ENCODE measurements at places on chromosomes 3 and 15. TPM values are rescaled to one million over a fixed set of nuclear protein-coding genes. Genes with fewer than 3 reads are reported as not detected.
A peak's percentile ranks its signal among the peaks of the same experiment; 100 is the strongest.

DNA sequence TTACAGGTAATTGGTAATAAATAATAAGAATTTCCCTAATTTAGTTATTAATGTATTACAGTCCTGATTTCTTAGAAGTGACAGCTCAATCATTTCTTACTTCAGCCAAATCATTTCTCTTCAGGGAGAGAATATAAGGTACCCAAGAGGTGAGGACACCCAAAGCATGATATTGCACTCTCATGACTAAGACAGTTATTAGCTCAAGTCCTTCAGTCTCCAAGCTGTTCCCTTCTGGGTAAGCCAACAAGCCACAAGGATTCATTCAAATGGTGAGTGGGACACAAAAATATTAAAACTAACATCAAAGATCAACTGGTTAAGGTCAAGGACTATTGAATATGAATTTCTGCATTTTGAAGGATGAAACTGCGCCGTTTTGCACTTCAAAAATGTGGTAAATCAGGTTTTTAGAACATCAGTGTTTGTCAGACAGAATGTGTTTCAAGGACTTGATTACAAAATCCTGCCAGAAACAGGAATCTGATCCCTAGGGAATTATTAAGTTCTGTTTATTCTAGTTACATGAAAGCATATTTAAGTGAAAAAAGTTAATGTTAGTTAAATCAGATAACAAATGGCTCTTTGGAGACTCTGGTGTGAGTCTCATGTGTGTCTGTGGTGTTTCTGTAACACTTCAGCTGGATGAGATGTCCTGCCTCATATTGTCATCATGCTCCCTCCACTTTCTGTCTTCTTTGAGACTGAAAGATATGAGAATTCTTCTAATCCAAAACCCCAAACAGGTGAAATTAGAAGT is 101.7 kb upstream of the COL8A1 start:
- DNase-seq: no peak
- H3K4me3 ChIP-seq: no peak overlapping the region
- H3K4me1 ChIP-seq: no peaks in the 10 kb centered on the region
- no peaks in the 10 kb centered on the region for H3K27me3 ChIP-seq
- H3K27ac ChIP-seq: peak overlapping the region; percentile 42

DNA sequence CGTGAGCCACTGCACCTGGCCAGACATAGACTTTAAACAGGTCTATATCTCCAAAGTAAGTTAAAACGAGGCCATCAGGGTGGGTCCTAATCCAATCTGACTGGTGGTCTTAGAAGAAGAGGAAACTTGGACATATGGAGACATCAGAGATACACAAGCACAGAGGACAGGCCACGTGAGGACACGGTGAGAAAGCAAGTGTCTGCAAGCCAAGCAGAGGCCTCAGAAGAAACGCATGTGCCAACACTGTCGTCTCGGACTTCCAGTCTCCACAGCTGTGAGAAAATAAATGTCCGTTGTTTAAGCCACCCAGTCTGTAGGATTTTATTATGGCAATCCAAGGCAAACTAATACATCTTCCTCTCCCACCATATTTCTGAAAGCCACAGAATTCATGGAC is 43.9 kb downstream of the MRPL46 start:
- DNase-seq: no peak
- no peak overlapping the region for H3K27ac ChIP-seq
- H3K27me3 ChIP-seq: no peaks in the 10 kb centered on the region
- H3K4me1 ChIP-seq: no peaks in the 10 kb centered on the region
- no peaks in the 10 kb centered on the region for H3K36me3 ChIP-seq

DNA sequence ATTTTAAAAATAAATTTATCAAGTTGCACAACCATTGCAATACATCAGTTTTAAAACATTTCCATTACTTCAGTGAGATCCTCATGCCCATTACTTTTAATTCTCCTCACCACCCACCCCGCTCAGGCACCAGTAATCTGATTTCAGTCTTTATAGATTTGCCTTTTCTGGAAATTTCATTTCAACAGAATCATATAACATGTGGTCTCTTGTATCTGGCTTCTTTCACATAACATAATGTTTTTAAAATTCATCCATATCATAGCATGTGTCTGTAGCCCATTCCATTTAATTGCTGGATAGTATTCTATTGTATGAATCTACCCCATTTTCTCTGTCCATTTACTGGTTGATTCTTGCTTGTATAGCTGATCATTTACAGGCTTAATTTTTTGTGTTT is 110.3 kb upstream of the TMEM108 start:
- no peaks in the 10 kb centered on the region for H3K27me3 ChIP-seq
- no peaks in the 10 kb centered on the region for H3K36me3 ChIP-seq
- H3K4me1 ChIP-seq: no peaks in the 10 kb centered on the region
- DNase-seq: no peak

DNA sequence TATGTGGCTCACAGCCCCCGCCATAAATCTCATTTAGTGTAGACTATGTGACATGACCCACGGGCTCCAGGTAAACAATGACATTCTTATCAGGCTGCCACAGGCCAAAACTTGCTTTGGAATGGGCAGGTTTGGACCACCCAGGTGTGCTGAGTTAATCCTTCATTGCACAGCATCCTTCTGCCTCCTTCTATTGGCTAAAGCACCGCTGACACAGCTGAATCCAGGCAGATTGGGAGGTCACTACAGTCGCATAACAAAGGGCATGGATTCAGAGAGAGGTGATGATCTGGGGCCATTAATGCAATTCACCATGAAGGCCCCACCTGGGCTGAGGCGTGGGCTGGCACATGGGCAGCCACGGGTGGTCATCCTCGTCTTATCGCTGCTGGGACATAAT is 47.8 kb upstream of the GALNT15 start:
- H3K27ac ChIP-seq: no peak overlapping the region
- peaks cover 9% of the 10 kb centered on the region for H3K4me1 ChIP-seq
- H3K4me3 ChIP-seq: no peak overlapping the region
- no peaks in the 10 kb centered on the region for H3K27me3 ChIP-seq
- DNase-seq: no peak
- H3K36me3 ChIP-seq: no peaks in the 10 kb centered on the region

GRCh38 chr15:56919031-56919608 is 676 bp downstream of the TCF12 start:
- no peaks in the 10 kb centered on the region for H3K36me3 ChIP-seq
- H3K4me1 ChIP-seq: peaks cover 7% of the 10 kb centered on the region
- H3K4me3 ChIP-seq: peak overlapping the region; percentile 87
- H3K27me3 ChIP-seq: no peaks in the 10 kb centered on the region

GRCh38 chr3:65751123-65751700 is 287.5 kb downstream of the MAGI1 start:
- H3K27me3 ChIP-seq: no peaks in the 10 kb centered on the region
- no peak overlapping the region for H3K27ac ChIP-seq
- DNase-seq: peak; percentile 53
- H3K36me3 ChIP-seq: no peaks in the 10 kb centered on the region
- H3K4me3 ChIP-seq: no peak overlapping the region
- no peaks in the 10 kb centered on the region for H3K4me1 ChIP-seq

DNA sequence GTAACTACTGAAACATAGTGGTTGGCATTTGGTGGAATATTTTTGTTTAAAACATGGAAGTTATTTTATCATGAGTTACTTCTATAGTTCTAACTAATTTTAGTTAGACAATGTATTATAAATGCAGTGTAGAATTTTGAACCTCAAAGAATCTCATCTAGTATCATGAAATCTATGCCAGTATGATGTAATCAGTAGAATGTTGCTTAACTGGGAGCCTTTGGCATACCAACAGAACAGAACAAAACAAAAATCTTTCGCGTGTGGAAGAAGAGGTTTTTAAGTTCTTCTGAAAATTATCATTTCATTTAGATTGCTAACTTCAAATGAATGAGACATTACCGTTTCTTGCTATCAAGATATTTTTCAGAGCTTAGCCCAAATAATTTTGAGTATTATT is 98.4 kb upstream of the LRRFIP2 start:
- H3K36me3 ChIP-seq: peaks cover 3% of the 10 kb centered on the region
- no peaks in the 10 kb centered on the region for H3K27me3 ChIP-seq
- no peaks in the 10 kb centered on the region for H3K4me1 ChIP-seq
- no peak overlapping the region for H3K27ac ChIP-seq
- no peak overlapping the region for H3K4me3 ChIP-seq

GRCh38 chr3:155078711-155079467 is 1.2 kb upstream of the MME start:
- H3K4me3 ChIP-seq: peak overlapping the region; percentile 51
- H3K4me1 ChIP-seq: peaks cover 7% of the 10 kb centered on the region
- H3K36me3 ChIP-seq: no peaks in the 10 kb centered on the region
- peaks cover 27% of the 10 kb centered on the region for H3K27me3 ChIP-seq

- peaks cover 5% of the 10 kb centered on the region for H3K4me1 ChIP-seq
- H3K27me3 ChIP-seq: no peaks in the 10 kb centered on the region
- H3K36me3 ChIP-seq: peaks cover 10% of the 10 kb centered on the region
- no peak overlapping the region for H3K27ac ChIP-seq
These were observed 3.5 kb downstream of the B3GALNT1 start for GRCh38 chr3:161101609-161102008.

GRCh38 chr3:184489268-184489841 is 72.2 kb upstream of the EPHB3 start:
- no peak overlapping the region for H3K27ac ChIP-seq
- H3K36me3 ChIP-seq: no peaks in the 10 kb centered on the region
- peaks cover 11% of the 10 kb centered on the region for H3K4me1 ChIP-seq
- DNase-seq: no peak

GRCh38 chr15:96330064-96330449 is 443 bp upstream of the NR2F2 start:
- peaks cover 21% of the 10 kb centered on the region for H3K36me3 ChIP-seq
- H3K4me3 ChIP-seq: peak overlapping the region; percentile 92
- H3K27ac ChIP-seq: peak overlapping the region; percentile 94
- H3K4me1 ChIP-seq: peaks cover 32% of the 10 kb centered on the region

DNA sequence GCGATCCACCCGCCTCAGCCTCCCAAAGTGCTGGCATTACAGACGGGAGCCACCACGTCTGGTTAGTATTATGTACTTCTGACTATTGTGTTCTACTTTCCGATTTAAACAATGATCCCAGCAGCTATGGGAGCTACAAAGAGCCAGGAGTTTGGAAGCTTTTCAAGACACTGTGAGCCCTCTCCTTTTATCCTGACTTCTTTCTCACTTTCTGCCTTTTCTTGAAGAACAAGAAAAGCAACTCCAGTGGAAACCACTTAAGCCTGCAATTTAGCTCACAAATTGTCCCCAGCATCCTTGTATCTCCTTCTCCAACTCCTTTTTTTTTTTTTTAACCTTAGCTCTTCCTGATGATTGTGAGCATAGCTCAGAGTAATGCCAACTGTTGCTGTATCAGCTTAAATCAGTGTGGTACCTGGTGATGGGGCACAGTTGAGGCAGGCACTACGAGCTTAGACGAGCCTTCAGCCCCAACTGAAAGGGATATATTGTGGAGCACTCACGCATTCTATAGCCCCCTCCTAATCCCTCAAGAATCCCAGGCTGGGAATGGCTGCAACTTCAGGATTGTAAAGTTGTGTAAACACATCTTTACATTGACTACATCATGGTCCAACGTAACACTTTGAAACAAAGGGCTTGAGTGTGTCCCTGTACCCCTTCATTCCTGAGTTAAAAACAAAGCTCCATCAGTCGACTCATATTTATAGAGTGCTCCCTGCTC is 677.0 kb downstream of the FHIT start:
- H3K27ac ChIP-seq: no peak overlapping the region
- H3K27me3 ChIP-seq: peaks cover 2% of the 10 kb centered on the region
- H3K4me1 ChIP-seq: no peaks in the 10 kb centered on the region
- H3K36me3 ChIP-seq: no peaks in the 10 kb centered on the region

GRCh38 chr15:67746022-67746421 is 79.3 kb upstream of the SKOR1 start:
- no peaks in the 10 kb centered on the region for H3K36me3 ChIP-seq
- H3K4me1 ChIP-seq: no peaks in the 10 kb centered on the region
- H3K4me3 ChIP-seq: no peak overlapping the region
- H3K27ac ChIP-seq: no peak overlapping the region
- H3K27me3 ChIP-seq: no peaks in the 10 kb centered on the region

GRCh38 chr3:171401432-171401831 is 58.8 kb downstream of the TNIK start:
- H3K4me3 ChIP-seq: no peak overlapping the region
- no peak overlapping the region for H3K27ac ChIP-seq
- no peak for DNase-seq
- peaks cover 2% of the 10 kb centered on the region for H3K4me1 ChIP-seq

GRCh38 chr3:72678867-72679266 is 169.4 kb downstream of the SHQ1 start:
- no peaks in the 10 kb centered on the region for H3K4me1 ChIP-seq
- no peaks in the 10 kb centered on the region for H3K36me3 ChIP-seq

- no peak for DNase-seq
- H3K36me3 ChIP-seq: no peaks in the 10 kb centered on the region
- H3K27ac ChIP-seq: no peak overlapping the region
- no peaks in the 10 kb centered on the region for H3K4me1 ChIP-seq
- H3K4me3 ChIP-seq: no peak overlapping the region
These were observed 223.0 kb downstream of the NSUN3 start for GRCh38 chr3:94285872-94286271.

DNA sequence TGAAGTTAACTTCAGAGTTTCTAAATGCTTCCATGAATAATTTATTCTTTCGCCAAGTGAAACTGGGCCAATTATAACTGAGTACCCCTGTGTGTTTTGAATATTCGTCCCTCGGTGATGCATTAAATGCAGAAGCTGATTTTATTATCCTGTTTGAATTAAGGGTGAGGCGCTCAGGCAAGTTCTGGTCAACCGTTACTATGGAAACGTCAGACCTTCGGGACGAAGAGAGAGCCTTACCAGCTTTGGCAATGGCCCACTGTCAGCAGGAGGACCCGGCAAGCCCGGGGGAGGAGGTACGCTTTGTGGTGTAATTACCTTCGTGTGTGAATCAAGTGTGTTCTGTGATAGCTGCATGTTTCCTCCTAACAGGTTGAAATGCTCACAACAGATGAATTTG is 239.8 kb downstream of the ITPR1 start:
- H3K27ac ChIP-seq: no peak overlapping the region
- no peaks in the 10 kb centered on the region for H3K36me3 ChIP-seq
- H3K4me1 ChIP-seq: peaks cover 21% of the 10 kb centered on the region
- H3K4me3 ChIP-seq: no peak overlapping the region

The SCAMP2 gene
- total RNA-seq: 26.0 TPM

The STRIT1 gene
- 0.59 TPM for total RNA-seq

The REC114 gene
- total RNA-seq: not detected

The TLR9 gene
- total RNA-seq: 0.11 TPM

The CPN2 gene
- not detected for total RNA-seq

The PROS1 gene
- total RNA-seq: 50.2 TPM
